ENCODE measurements at places on chromosomes 12 and 14. TPM values are rescaled to one million over a fixed set of nuclear protein-coding genes. Genes with fewer than 3 reads are reported as not detected.

The LTB4R2 gene
- total RNA-seq = 3.4 TPM

The MANSC1 gene
- total RNA-seq = 4.5 TPM

The CNPY2 gene
- total RNA-seq = 128 TPM

The TOMM20L gene
- total RNA-seq = not detected

The STAC3 gene
- 0.54 TPM for total RNA-seq

The RHNO1 gene
- total RNA-seq = 55.9 TPM

The MORN3 gene
- total RNA-seq = 0.65 TPM

The RIMBP2 gene
- 0.06 TPM for total RNA-seq

The SERPINA6 gene
- 0.95 TPM for total RNA-seq

The ESR2 gene
- 0.07 TPM for total RNA-seq

The KRT77 gene
- not detected for total RNA-seq

The MFAP5 gene
- total RNA-seq = 0.37 TPM

The FBRSL1 gene
- total RNA-seq = 142 TPM

The TDRD9 gene
- total RNA-seq = 0.18 TPM

The KRT83 gene
- 2.4 TPM for total RNA-seq

The PA2G4 gene
- 332 TPM for total RNA-seq

The OVCH1 gene
- total RNA-seq = not detected

The KRT72 gene
- not detected for total RNA-seq

The FOXA1 gene
- 6.5 TPM for total RNA-seq

The GYS2 gene
- total RNA-seq = 0.23 TPM

The OTOGL gene
- not detected for total RNA-seq

The FGF23 gene
- not detected for total RNA-seq

The C12orf54 gene
- total RNA-seq = not detected

The ITGA7 gene
- total RNA-seq = 0.90 TPM

The ZNF891 gene
- total RNA-seq = 0.34 TPM

The PZP gene
- not detected for total RNA-seq

The GNS gene
- total RNA-seq = 63.0 TPM

The PARPBP gene
- 19.5 TPM for total RNA-seq

The RPL10L gene
- total RNA-seq = not detected
